CD4-positive, alpha-beta T cell treated with Interferon alpha-2 for 1 hour (primary cell): ENCODE measurements at places on chromosomes 12 and 14.

DNA sequence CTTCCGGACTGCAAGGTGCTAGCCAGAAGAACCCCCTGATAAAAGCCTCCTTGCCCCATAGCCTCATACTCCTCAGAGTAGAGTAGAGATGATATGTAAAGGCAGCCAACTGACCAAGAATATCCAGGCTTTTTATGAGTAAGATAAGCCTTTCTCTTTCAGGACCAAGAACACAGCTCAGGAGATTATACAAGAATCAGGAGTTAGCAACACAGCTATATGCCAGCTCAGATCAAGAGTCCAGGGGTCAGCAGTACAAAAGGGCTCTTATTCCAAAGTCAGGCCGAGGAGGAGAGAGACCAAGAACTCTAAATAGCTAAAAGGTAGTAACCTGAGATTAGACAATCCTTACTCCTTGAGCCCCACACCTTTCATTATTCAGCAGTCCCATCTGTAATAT is 135.3 kb downstream of the BTG1 start:
- DNase-seq = no peak

DNA sequence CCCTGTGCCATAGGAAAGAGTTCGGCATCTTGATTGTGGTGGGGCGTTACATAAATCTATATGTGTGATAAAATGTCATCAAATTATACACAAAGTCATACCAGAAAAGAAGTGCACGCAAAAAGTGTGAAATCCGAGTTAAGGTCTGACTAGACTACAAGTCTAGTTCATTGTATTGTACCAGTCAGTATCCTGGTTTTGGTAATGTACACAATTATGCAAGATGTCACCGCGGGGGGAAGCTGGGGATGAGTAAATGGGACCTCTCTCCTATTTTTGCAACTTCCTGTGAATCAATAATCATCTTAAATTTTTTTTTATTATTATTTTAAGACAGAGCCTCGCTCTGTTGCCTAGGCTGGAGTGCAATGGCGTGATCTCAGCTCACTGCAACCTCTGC is 43.2 kb upstream of the BCL11B start:
- DNase-seq = no peak

- peak; percentile 55 for DNase-seq
Observed at GRCh38 chr12:109967383-109968031, 28.7 kb downstream of the GIT2 start.

DNA sequence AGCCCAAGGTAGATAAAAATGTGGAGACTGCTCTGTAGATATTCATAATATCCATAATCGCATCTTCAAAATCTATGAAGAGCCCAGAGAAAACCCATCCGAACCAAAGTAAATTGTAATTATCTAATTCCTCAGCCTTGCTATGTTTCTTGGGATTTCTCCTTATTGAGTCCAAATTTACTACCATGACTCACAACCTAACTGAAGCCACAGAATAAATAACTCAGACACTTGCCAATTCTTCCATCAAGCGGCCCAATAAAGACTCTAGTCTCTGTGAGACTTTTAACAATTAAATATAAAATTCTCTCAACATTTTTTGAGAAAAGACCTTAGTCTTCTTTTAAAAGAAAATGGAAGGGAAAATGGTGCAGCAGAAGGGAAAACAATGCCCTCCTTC is 409.8 kb downstream of the DAD1 start:
- DNase-seq = no peak

- DNase-seq = no peak
Observed at GRCh38 chr14:24102357-24103048, 8.4 kb downstream of the PCK2 start.

- no peak for DNase-seq
Observed at GRCh38 chr12:124623344-124624035, 56.1 kb upstream of the NCOR2 start.

DNA sequence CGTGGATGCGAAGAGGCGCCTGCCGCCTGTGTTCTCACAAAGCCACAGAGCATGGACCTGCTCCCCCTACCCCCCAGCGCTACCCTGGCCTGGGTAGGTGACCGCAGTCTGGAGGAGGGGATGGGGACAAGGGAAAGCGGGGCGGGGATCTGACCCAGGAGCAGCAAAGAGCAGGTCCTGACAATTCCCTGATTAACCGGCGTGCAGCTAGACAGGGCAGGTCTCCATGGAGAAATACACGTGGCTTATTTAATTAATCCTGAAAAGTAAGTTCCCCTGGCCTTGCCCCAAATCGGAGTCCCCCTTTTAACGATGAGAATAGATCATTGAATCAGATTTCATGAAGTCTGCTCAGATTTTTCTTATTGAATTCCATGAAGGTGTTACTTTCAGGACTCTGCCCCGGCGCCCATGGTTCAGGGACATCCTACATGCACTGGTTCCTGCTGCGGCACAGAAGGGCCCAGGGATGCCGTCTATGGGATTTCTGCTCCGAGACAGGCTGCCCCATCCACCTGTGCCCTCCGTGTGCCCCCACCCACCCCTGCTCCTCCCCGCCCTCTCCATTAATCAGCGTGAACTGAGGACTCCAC is 251.0 kb upstream of the SFSWAP start:
- DNase-seq = no peak

- DNase-seq = no peak
Observed at GRCh38 chr12:120540445-120540844, 6.3 kb downstream of the RNF10 start.

DNA sequence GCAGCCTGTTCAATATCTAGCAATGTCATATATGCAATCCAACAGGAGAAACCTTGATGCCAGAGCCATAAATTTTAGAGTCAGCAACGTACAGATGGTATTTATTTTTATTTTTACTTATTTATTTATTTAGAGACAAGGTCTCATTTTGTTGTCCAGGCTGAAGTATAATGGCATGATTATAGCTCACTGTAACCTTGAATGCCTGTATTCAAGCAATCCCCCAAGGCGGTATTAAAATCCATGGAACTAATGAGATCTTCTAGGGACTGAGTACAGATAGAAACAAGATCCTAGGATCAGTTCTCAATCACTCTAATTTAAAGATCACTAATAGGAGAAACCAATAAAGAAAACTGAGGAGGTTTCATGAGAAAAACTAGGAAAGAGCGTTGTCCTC is 89.3 kb downstream of the SLCO1B1 start:
- no peak for DNase-seq

DNA sequence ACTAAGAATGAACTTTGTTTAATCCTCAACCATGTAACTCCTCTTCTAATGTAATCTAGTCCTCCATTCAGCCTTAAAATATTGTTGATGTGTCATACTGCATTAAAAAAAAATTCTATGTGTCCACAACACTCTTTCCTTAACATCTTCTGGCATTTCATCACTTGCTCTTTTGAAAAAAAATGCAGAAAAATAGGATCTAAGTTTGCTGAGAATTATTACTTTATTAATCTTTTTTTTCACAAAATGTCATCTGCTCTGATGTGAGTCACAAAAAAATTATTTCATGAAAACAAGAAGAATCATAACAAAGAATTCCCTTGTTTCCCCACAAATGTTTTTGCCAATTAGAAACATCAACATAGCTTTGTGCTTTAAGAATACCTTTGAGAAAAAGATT is 410.1 kb upstream of the MGAT4C start:
- no peak for DNase-seq

DNA sequence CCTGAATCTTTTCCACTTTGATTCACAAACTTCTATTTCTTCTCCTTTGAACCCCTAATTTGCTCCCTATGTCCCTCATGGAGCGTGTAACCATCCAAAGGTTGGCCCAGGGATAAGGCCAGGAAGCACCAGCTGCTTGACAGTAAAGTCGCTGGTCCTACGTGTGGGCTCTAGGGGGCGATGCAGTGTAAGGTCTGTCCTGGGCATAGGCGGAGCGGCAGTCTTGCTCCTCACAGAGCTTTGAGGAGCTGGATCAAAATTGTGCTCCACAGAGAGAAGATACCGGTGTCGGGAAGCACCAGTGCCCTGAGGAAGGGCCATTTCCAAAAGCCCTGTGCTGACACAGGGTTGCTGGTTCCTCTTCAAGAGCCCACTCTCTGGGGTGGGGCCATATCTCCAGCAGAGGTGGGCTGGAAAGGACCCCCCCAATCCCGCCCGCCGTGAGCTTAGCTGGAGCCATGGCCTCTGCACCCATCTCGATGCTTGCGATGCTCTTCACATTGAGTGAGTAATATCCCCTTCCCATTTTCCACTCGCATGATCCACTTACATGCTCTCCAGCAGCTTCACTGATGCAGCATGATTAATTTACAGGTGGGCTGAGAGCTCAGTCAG is 49.9 kb upstream of the OR4E1 start:
- peak; percentile 25 for DNase-seq
